H54 (cell line): ENCODE measurements at places on chromosomes 6 and 20.
A peak's percentile ranks its signal among the peaks of the same experiment; 100 is the strongest.

DNA sequence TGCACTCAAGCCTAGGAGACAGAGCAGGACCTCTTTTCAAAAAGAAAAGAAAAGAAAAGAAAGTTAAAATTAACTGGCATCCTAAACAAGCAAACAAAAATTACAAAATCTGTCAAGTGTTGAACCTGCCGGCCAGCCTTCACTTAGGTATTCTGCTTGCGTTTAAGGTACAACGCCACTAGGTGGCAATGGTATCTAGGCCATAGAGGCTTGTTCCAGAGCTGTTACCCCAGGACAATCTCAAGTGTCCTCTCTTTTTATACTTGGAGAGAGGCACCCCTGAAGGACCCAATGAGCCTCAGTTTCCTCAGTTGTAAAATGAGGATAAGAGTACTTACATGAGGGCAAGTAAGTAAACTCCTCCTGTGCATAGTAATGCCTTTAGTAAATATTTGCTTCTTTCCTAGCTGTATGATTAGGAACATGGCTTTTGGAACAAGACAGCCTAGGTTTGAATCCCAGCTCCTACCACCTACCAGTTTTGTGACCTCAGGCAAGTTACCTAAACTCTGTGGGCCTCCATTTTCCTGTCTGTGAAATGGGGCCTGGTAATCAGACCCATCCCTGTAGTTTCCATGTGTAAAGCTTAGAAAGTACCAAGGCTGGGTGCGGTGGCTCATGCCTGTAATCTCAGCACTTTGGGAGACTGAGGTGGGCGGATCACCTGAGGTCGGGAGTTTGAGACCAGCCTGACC, 5.8 kb upstream of the PACSIN1 start:
- peak; percentile 60 for DNase-seq

GRCh38 chr6:100366419-100366818, 98.3 kb downstream of the SIM1 start:
- no peak for DNase-seq

DNA sequence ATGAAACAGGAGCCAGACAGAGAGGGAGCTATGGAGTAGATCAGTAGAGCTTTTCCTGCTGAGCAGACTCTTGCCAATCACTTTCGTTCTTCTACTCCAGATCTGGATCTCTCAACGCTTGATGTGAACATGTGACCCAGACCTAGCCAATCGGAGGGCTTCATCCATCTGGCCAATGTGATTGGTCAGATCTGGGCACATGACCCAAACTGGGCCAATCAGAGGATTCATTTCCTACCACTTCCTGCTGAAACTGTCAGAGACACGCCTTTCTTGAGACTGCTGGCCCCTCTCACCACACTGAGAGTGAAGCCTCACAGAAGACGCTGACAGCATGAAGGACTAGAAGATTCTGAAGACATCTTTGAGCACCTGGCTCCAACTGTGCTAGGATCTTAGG, 44.2 kb upstream of the ZMYND8 start:
- peak; percentile 21 for DNase-seq

GRCh38 chr6:83605517-83605916, 93.2 kb downstream of the PRSS35 start:
- DNase-seq: no peak

- no peak for DNase-seq
Observed at GRCh38 chr6:104281370-104281769, 578.3 kb downstream of the HACE1 start.
